ENCODE measurements at places on chromosomes 3 and 15. TPM values are rescaled to one million over a fixed set of nuclear protein-coding genes. Genes with fewer than 3 reads are reported as not detected.

HTR3E gene
- total RNA-seq = not detected

SEMA3B gene
- total RNA-seq = 14.3 TPM

OR5K2 gene
- total RNA-seq = not detected

ARHGEF26 gene
- total RNA-seq = 3.4 TPM

ATP2B2 gene
- not detected for total RNA-seq

CILP gene
- total RNA-seq = under 0.01 TPM

DPPA4 gene
- total RNA-seq = 1.2 TPM

CSK gene
- total RNA-seq = 21.1 TPM

GOLGA8Q gene
- not detected for total RNA-seq

KPNA1 gene
- 19.5 TPM for total RNA-seq

VILL gene
- total RNA-seq = 5.0 TPM

ROBO2 gene
- total RNA-seq = 0.45 TPM

SCG5 gene
- 16.3 TPM for total RNA-seq

TTLL13 gene
- total RNA-seq = not detected

LRTM1 gene
- total RNA-seq = not detected

KIF7 gene
- total RNA-seq = 7.6 TPM

KCNMB3 gene
- total RNA-seq = 0.34 TPM

PRR20G gene
- not detected for total RNA-seq

GOLGA6L9 gene
- 1.2 TPM for total RNA-seq

GOLGA8S gene
- not detected for total RNA-seq
